ENCODE measurements at places on chromosomes 7 and 10.

- no peak for DNase-seq
These were observed 3.7 kb downstream of the TMEM225B start for GRCh38 chr7:99601656-99602310.

DNA sequence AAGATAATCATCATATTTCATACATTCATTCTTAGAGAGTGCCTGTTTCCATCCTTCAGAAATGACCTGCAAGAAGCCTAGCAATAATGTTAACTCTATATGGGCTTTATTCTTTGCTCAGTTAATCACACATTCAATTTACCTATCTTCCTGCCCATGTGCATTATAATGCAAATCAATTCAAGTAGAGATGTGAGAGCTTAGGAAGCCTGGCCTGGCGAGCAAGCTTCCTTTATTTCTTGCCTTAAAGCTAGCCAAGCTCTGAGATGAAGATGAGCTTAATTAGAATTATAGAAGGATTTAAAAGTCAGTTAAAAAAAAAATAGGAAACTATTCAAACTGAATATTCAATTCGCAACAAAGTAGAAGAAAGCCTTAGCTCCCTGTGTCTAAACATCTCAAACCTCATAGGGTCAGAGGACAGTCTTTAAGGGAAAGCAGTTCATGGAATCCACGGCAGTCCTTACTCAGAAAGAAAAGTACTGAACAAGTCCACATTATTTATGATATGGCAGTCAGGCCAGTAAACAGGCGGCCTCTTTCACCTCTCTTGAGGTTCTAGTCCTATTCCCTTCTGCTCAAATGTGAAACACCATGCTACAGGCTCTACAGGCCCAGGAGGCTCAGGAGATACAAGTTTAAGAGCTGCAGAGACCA lies 214.1 kb downstream of the TFEC start:
- no peak for DNase-seq

DNA sequence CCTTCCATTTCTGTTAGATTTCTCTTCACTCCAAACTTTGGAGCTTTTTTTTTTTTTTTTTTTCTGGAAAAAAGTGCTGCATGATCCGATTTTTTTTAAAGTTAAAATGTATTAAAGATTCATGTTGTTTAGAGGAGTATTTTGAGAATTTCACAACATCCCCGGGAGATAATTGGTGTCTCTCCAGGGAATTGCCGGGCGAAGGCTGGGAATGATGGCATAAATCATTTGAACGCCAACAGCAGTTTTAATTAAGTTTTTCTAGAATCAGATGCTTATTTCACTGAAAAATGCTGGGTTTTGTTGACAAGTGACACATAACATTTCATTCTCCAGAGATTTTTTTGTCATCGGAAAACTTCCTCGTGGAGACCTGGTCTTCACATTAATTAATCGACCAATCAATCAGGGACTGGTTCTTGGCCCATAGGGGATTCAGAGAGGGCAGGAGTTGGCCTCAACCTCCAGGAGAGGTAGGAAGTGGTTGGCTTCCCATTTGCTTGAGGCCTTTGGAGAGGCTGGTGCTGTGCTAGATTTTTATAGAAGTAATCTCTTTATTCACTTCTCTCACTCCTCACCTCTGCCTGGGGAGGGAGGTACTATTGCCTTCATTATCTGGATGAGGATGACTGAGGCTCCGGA lies 439.4 kb downstream of the TYW1 start:
- DNase-seq: no peak

- no peak for DNase-seq
These were observed 3.5 kb upstream of the GDF2 start for GRCh38 chr10:47318706-47319105.

DNA sequence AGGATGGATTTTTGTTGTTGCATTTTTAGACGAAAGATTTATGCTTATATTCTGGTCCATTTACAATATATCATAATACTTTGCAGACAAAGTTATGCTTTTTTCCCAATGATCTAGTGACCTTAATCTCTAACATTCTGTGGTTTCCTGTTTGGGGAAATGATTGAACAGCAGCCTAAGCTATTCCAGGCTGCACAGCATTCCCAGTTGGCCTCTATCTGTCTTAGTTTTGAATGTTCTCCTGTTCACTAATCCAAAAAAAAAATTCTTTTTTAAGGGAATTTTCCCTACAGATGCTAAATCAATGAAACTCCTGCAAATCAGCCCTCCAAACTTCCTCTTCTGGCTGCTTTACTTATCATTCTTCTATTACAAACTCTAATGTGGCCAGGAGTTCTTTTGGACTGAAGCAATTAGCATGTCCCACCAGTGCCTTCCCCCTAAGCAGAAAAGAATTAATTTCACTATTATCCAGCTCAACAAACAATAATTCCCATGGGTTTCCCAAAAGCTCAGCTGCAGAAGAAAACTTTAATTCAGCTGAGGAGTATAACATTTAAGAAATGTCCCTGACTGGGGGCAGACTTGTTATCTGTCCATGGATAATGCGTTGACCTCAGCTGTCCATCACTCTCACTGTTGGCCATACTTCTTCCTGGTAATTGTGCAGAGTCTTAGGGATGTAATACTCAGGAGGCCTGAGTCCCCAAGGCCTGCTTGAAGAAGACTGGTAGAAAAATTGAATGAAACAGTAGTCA lies 81.9 kb upstream of the TRIL start:
- DNase-seq: no peak

- DNase-seq: no peak
These were observed 21.4 kb downstream of the KCP start for GRCh38 chr7:128889121-128889520.

DNA sequence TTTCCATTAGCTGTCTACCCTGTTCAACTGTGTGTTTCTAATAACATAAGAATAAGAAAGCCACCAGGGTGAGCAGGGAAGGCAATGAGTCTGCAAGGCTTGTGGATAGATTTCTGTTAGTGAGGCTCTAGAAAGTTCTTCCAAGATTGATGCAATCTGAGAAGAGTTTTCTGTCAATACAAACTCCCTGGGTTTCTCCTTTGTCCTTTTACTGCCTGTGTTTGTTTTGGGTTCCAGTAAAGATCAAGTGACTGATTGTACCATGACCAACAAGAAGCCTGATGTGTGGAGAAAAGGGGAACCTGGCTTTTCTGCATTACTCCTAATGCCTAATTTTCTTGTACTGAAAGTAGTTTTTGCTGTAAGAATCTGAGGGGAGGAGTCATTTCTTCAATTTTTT lies 139.9 kb downstream of the CFTR start:
- no peak for DNase-seq

GRCh38 chr7:39547336-39547735 lies 18.9 kb upstream of the YAE1 start:
- no peak for DNase-seq

GRCh38 chr10:33484787-33485186 lies 150.3 kb upstream of the NRP1 start:
- no peak for DNase-seq

GRCh38 chr7:106111655-106112117 lies 426 bp downstream of the SYPL1 start:
- no peak for DNase-seq

- no peak for DNase-seq
These were observed 15.1 kb downstream of the SNX10 start for GRCh38 chr7:26306790-26307189.

DNA sequence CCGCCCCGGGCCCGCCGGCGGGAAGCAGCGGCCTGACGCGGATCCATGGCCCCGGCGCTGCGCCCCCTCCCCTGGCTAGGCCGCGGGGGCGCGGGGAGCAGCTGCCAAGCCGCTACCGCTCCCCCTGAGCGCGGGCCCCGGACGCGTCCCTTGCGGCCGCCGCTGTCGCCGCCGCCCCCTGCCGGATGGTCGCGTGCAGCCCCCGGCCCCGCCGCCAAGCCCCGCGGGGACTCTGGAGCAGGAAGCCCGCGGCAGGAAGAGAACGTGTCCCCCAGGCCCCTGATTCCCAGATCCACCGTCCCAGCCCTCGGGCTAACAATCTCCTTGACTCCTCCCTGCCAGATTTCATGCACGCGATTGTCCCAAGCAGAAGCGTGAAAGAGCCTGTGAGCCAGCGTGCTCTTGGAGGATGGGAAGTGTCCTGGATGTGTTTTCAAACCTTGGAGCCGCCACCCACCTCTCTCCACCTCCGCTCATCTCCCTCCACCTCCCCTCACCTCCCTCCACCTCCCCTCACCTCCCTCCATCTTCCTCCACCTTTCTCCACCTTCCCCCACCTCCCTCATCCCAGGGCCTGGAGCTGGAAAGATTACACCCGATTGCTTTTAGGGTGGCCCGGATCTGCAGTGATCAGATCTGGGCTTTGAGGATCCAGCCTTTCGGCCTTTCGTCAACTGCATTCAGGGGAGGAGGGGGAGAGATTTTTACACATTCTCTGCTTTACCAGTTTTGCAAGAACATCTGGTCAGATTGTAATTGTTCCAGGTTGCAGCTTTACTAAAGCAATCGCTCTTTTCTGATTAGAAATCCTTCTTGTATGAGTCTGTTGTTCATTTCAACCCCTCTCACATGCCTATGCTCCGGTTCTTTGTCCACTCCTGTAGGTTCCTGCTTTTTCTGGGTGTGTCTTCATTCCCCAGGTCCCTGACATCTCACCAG lies 570 bp upstream of the PRTFDC1 start:
- no peak for DNase-seq

- DNase-seq: no peak
These were observed 71.6 kb downstream of the INPP5A start for GRCh38 chr10:132609211-132609610.

- DNase-seq: no peak
These were observed 126.8 kb downstream of the MAD1L1 start for GRCh38 chr7:2105917-2106316.

- no peak for DNase-seq
These were observed 438.1 kb downstream of the SUGCT start for GRCh38 chr7:40572810-40573465.

DNA sequence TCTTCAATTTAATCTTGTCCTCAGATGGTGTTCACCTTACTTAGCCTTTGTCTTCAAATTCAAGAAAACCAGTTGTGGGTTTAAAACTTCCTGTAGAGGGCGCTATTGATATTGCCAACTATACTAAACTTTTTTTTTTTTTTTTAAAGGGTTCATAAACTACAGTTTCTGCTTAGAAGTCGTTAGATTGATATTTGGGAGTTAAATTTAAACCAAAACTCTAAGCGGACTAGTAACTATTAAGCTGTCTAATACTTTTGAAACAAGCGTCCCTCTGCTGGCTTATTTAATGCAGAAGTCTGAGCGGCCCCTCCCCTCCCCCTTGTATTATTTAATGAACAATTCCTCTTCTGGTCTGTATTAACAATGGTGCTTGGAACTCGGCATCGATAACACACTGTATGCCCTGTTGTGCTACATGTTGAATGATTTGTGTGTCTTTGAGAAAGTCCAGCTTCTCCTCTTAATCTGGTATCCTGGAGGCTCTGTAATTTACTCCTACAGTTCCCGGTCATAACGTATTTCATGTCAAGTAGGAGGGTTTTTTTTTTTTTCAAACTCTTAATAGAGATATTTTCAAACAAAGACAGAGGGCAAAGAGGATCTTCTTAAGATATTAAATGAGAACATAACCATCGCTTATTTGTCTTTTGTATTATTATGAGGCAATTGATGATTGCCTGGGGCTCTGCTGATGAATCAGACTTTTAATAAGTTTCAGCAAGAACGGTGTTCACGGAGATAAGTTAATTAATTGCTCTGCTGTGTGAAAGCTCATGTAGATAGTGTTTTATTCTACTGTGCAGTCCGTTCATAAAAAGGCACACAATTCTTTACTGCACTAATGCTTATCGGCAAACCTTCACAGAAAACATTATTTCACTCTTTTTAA lies 22.6 kb upstream of the CREB5 start:
- no peak for DNase-seq

- DNase-seq: no peak
These were observed 8.9 kb downstream of the CHAT start for GRCh38 chr10:49622426-49623425.

DNA sequence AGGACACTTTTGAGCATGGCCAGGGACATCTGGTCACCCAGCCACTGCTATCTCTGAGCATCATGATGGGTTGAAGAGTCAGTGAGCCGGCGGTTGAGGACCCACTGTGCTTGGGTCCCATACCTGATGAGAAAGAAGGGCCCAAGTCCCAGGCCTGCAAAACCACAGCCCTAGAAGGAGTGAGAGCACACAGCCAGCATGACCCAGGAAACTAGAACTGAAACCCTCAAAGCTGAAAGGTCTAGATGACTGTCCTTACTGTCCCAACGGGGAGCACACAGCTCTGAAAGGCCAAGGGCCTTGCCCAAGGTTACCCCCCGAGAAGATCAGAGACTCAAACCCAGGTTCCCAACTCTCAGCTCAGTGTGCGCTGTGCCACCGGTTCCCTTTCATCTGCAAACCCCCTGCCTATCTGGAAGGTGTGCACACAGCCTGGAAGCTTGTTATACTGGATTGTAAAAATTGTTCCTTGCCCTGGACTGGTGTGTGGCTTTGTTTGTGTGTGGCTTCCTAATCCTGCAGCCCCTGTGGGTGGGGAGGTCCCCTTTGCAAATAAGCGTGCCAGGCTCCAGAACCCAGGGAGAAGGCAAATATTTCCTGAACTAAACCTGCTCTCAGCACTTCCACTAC lies 22.6 kb upstream of the PSAP start:
- no peak for DNase-seq

DNA sequence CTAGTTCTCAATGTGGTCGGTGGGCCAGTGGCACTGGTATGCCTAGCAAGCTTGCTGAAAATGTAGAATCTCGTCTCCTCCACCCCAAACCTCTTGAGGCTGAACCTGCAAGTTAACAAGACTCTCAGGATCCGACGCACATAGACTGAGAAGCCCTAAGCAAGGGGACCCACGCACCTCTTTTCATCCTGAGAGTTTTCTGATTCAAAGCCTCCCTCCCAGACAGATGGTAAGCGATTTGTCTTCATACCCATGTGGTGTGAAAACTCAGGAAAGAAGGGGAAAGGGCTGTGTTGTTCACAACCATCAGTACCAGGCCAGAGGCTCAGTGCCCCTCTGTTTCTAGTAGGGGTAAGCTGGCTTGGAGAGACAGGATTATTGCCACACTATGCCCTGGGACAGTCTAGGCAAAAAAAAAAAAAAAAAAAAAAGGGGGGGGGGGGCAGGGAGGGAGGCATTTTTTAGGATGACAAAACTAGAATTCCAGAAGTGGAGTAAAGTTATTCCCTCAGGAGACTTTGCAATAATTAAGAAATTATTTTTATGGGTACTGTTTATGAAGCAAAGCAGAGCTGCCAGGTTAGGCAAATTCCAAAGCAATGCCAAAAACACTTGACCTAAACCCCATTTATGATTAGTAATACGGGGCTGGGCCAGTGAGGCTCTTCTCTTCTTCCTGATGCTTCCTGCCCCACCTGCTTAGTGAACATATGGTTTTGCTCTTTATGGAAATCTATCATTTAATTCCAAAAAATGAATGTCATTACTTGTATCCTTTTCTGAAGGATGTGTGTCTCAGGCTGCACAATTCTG lies 117.6 kb upstream of the PDLIM1 start:
- no peak for DNase-seq

GRCh38 chr10:131946321-131946751 lies 35.4 kb downstream of the BNIP3 start:
- no peak for DNase-seq

- DNase-seq: no peak
These were observed 67.5 kb upstream of the EFCAB10 start for GRCh38 chr7:105648561-105649401.

Data from nucleus accumbens (tissue), 56 donors.